ENCODE measurements at places on chromosomes 4 and X.

DNA sequence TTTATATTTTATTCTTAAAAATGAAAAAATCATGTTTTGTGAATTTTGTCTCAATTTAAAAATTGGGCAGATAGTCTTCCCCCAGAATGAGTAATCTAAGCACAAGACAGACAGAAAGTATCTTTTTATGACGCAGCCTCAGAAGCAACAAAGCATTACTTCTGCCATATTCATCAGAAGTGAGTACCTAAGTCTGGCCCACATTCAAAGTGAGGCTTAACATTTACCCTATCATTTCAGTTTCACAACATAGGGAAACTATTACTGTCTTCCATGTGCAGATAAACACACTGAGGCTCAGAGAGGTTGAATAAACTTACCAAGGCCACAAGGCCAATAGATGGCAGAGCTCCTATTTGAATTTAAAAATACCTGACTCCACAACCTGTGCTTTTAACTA, 4.4 kb upstream of the PRDX4 start:
- peak; percentile 6 for DNase-seq

DNA sequence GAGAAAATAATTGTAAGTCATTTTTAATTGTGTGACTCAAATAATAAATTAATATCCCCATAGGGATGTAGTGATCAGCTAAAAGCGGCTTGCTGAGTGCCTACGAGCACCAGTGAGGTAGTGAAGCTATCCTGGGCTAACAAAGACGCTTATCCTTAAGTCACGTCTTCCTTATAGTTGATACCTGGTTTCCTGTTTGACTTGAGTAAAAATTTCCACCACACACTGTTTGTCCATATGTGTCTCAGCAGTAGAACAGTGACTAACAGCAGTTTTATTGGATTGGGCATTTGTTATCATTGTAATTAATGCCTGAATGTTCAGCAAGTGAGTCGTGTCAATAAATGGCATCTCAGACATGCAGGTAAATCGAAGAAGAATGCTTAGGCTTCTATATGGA, 241.1 kb downstream of the GRXCR1 start:
- DNase-seq = no peak

GRCh38 chr4:27058819-27059406, 198.3 kb downstream of the STIM2 start:
- DNase-seq = no peak

DNA sequence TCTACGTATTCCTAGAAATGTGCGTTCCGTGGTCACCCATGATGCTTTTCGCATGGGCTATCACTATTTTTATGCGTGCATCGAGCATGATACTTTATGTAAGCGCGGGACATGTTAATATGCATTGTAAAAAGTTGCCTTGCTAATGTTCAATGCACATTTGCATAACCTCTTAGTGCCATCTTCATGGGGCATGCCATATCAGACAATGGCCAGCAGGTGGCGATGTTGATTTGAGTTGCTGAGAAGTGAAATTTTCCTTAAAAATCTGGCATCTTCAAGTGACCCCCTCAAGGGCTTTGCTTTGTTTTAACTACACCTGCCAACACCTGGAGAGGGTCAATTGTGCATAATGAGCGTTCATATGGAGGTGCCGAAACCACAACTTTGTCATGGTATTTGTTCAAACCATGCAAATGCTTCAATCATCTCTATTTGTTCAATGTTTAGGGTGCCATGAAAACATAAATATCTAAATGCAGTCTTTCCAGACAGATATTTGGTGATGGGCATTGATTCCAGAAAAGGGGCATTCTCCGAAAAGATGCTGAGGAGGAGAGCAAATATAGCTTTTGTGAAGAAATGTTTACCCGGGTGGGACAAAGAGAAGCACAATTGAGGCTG, 833.9 kb upstream of the PRKX start:
- DNase-seq = peak; percentile 26

DNA sequence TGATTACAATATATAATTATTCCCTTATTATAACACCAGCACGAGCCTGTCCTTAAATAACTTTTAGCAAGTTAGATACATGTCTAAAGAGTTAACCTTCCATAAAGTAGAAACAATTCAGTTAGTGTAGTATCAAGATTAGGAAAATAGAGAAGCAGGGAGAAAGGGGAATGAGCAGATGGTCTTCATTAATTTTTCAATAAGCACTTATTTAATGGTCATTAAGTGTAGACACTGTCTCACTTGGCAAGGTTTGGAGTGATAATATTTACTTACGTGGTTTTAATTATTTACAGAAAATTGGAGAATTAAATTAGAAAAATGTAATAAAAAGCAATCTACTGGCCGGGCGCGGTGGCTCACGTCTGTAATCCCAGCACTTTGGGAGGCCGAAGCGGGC, 99.7 kb downstream of the PDS5A start:
- no peak for DNase-seq

DNA sequence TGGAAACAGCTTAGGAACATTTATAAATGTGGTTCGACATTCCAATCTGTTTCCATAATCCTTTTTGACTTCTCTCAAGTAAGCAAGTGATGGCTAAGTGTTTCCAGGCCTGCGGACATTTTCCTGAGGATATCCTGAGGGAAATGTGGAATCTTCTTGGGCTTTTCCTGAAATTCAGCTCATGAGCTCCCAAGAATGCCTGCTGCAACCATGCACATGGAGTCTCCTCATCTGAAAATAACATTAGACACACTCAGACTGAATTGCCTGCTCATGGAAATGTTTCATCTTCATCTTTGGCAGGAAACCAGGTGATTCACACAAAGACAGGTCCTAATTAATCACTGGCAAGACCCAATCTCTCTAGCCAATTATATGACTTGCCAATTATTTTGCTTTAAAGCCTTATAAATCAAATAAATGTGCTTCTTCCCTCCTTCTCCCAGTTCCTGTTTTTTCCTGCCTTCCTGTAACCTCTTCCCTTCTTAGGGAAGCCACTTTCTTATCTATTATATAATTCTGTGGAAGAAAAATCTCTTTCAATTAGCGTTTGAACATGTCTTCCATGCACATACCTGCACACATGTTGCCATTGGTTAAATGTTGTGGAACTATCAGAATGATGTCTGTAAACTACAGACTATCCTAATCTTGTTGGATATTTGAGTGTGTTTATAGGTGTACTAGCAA, 104.6 kb upstream of the MXRA5 start:
- no peak for DNase-seq

GRCh38 chr4:156584100-156584499, 387.5 kb downstream of the PDGFC start:
- no peak for DNase-seq

- no peak for DNase-seq
Measured at GRCh38 chrX:129998021-129998420, 15.6 kb downstream of the BCORL1 start.

DNA sequence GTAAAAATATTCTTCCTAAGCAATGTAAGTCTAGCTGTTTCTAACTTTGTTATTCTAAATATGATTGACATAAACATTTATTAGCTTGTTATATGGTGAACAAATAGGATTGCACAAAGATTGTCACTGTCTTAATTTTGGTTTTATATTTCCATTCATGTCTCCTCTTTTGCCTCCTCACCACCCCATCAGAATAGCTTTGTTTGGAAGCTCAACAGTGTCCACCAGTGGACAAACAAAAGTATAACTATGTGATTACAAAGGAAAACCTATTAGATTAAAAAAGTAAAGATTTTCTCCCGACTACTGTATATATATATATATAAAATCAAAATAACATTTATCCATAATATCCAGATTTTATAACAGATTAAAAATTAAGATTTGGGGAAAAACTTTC, 468.2 kb downstream of the ZIC3 start:
- no peak for DNase-seq

GRCh38 chr4:48642421-48643374, 137.4 kb downstream of the FRYL start:
- no peak for DNase-seq

- DNase-seq = no peak
Measured at GRCh38 chr4:87521319-87521718, 7.9 kb downstream of the SPARCL1 start.

DNA sequence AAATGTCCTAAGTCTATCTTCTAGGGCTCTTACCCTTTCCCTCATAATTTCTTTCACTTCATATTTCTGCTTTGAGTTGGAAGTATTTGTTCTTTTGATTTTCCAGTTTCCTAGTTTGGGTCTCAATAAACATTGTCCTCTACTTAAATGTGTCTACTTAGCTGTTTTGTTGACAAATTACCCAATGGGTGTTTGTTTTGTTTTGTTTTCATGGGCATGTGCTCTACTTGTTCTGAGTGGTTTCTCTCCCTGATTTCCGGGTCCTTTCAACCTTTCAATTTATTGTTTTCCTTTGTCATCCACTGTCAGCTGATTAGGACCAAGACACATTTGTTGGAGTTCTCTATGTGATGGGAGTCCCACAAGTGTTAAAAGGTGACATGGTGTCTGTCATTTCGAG, 1181.4 kb downstream of the RPA4 start:
- DNase-seq = no peak

DNA sequence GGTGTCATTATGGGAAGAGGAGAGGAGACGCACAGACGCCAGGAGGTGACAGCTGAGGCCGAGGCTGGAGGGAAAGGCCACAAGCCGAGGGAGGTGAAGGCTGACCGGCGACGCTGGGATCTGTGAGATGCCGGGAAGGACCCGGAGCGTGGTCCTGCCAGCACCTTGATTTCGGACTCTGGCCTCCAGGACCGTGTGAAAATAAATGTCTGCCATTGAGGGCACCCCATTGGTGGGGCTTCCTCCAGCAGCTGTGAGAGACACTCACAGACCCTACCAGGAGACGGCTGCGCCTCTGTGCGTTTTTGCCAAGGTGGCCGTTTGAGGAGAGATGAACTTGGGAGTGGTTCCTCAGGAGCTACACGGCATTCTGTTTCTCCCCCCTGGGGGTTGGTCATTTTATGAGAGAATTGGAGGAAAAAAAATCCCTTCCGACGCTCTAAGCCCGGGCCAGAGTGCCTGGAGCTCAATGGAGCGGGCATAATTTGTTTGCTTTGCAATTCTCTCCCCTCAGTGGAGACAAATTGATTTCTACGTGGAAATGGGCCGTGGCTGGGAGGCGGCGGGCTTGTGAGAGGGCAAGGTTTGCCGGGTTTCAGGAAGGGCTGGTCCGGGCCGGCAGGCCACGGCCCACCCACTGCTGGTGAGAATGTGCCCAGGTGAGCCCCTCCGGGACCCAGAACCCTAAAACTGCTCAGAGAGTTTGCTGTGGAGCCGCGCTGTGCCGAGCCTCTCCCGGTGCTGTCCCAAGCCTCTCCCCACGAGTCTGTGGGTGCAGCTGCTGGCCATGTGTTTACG, 53.9 kb downstream of the CPZ start:
- DNase-seq = no peak

DNA sequence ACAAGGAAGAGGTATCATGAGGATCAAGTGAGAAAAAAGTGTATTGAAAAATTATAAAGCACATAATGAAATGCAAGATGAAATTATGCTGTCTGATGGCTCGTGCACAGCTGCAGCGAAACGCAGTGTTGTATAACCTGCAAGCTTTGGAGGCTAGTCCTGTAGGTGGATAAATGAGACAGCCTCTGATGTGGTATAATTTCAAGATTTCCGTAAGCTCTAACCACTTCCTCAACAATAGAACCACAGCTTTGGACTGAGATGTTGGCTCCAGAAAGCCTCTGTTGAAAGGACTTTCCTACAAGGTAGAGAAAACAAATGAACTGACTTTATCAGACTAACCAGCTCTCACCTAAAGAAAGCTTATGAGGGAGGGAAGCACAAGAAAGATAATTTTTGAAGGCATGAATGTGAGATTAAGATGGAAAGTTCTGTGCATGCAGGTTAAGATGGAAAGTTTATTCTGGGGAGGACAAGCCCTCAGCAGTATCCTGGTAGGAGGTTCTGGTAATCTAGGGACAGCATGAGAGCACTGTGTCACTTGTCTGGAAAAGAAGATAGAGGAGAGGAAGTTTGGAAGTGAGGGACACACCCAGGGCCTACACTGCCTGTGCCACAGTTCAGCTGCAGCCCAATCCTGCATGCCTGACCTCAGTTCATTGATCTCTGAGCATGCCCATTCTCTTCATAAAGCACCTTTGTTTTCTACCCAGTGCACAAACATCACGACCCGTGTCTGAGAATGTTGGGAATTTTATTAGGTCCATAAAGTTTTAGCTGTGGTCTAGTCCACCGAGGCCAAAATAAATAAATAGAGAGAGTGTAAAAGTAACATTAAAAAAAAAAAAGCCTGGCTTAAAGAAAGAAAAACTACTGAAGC, 161.5 kb upstream of the SFRP2 start:
- no peak for DNase-seq
